Activated naive CD8-positive, alpha-beta T cell treated with anti-CD3 and anti-CD28 coated beads, Interleukin-2, amount 50 U/mL, for 16 hours (primary cell): ENCODE measurements at places on chromosomes 13 and 19.

DNA sequence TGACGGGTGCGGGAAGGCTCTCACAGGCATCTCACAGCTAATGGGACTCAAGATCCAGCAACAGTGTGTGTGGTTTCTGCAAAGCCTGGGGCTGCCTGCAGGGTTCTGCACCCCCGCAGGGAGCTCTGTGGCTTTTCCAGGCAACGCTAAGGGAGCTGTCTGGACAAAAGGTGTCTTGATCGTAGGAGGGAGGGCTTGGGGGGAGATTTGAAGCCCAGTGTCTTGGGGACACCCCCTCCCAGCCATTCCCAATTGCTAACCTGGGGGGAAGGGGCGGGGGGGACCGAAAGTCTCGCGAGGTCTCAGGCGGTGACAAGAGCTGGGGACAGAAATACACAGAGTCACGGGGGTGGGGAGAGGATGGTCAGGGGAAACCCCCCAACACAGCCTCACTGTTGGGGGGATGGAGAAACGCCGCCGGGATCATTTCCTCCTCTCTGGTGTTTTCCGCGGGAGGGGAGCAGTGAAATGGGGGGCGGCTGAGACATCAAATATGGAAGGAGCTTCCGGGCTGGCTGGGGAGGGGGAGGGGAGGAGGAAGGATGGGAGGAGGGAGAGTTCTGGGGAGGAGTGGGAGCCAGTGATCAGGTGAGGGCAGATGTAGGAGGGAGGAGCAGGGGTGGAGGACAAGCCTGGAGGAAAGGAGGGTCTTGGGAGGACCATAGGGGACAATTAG lies 13.3 kb downstream of the KCNC3 start:
- DNase-seq = no peak

- no peak for DNase-seq
Observed at GRCh38 chr19:41449865-41450178, 6.9 kb downstream of the ERICH4 start.

GRCh38 chr19:38336638-38337359 lies 1.2 kb downstream of the CATSPERG start:
- peak; percentile 87 for DNase-seq

DNA sequence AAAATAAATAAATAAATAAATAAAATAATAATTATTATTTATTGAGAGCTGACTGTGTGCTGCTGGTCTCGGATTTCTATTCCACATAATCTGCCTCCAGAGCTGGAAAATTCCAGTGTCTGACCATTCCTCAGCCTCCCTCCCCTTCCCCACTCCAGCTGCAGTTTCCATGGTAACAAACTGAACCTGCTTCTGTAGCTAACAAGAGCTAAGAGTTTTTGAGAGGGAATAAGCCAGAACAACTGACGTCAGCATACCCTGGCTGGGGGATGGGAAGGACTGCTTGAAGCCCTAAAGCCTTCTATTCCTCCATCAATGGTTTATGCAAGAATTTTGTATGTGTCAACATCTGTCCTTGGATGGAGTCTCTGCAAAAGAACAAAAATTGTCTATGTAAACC lies 26.0 kb upstream of the PEG3 start:
- no peak for DNase-seq

DNA sequence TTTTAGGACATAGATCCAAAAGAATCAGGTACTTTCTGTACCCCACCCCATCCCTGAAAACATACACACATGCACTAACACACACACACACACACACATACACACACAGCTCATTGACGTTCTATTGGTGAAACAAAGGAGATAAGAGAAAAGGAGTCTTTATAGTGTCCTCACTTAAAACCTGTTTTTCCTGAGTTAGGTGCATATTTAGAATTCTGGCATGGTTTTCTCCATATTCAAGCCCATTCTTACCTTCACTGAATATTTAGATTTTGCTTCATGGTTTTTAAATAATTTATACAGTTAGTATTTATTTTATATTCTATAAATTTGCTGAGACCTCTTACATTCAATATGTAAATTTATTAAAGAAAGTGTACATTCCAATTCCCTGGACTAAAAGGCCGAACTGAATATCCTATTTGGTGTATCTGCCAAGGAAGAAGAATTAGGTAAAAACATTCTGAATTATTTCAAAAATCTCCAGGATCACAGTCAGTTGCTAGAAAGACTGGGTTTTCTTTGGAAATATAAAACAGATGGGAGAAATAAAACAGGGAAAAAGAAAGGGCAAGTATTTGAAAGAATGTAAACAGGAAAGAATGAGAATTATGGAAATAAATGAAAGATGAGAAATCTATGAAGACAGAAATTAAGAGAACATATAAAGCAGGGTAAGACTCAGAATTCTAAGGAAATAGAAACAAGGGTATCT lies 556.2 kb downstream of the KCTD12 start:
- DNase-seq = no peak

- DNase-seq = no peak
Observed at GRCh38 chr19:18287836-18288772, 6.7 kb upstream of the JUND start.

GRCh38 chr13:38602266-38602665 lies 84.6 kb upstream of the FREM2 start:
- no peak for DNase-seq

GRCh38 chr13:79779761-79780160 lies 298.8 kb downstream of the NDFIP2 start:
- no peak for DNase-seq

- DNase-seq = no peak
Observed at GRCh38 chr13:52780611-52781010, 41.0 kb upstream of the CNMD start.

- DNase-seq = no peak
Observed at GRCh38 chr13:105363261-105364190, 1171.9 kb downstream of the EFNB2 start.

GRCh38 chr13:31179754-31180153 lies 18.1 kb upstream of the HSPH1 start:
- no peak for DNase-seq

GRCh38 chr19:1105008-1105872 lies 1.4 kb downstream of the GPX4 start:
- DNase-seq = no peak

- DNase-seq = no peak
Observed at GRCh38 chr13:20159646-20160305, 1.1 kb downstream of the GJA3 start.

GRCh38 chr19:7823686-7824301 lies 6.2 kb upstream of the EVI5L start:
- no peak for DNase-seq

DNA sequence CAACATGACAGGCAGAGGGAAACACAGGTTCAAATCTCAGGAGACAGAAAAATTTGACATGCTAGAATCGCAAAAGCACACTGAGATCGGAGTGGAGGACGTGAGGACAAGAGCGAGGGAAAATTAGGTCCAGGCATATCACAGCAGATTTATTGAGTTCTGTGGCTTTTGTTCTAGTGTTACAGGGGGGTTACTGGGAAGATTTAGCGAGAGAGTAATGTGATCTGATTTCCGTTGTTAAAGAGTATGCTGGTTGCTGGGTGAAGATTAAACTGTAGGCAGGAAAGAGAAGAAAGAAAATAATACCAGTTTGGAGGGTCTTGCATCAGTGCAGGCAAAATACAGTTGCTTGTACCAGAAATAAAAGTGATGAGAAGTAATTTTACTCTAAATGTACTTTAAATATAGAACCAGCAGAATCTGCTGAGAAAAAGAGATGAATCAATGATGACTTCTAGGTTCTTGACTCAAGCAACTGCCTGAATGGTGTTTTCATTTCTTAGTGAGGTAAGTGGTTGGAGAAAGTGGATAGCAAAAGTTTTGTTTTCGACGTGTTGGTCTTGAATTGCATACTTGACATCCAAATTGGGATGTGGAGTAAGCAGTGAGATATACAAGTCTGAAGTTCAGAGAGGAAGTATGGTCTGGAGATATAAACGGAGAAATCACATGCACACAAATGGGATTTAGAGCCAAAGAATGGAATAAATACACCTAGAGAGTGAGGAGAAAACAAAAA lies 35.7 kb downstream of the UFM1 start:
- DNase-seq = no peak

DNA sequence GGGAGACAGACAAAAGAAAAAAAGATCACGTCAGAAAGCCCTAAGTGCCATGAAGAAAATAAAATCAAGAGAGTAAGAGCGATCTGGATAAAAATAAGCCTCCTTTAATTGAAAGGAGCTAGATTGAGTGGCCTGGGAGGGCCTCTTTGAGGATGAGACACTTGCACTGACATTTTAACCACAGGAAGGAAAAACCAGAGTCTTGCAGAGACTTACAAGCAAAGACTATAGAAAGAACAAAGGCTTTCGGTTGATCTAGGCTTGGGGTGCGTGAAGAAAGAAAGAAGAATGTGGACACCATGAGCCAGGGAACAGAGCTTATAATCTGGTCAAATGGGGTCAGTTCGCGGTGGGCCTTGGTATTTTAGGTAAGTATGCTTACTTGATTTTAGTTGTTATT lies 342.7 kb downstream of the COG6 start:
- DNase-seq = no peak

DNA sequence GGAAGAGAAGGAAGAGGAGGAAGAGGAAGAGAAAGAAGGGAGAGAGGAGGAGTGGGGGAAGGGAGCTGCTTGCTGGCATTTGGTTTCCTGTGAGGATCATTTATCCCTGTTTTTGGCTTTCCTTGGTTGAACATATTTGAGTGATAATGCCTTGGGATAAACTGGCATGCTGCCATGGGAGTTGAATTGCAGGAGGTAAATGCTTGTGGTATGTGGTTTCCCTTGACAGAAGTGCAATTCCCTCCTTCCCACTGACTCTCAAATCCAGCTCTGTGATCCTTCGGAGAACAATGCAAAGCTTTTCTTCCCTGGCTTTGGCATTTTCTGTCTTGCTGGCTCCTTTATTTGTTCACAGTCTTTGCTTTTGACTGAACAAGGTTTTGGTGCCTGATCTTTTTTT lies 27.2 kb upstream of the CBY2 start:
- no peak for DNase-seq

- no peak for DNase-seq
Observed at GRCh38 chr19:9073806-9074205, 13.1 kb upstream of the OR1M1 start.

GRCh38 chr19:2779121-2779740 lies 3.8 kb downstream of the SGTA start:
- no peak for DNase-seq

GRCh38 chr19:17234911-17235299 lies 8.9 kb downstream of the OCEL1 start:
- DNase-seq = peak; percentile 40

DNA sequence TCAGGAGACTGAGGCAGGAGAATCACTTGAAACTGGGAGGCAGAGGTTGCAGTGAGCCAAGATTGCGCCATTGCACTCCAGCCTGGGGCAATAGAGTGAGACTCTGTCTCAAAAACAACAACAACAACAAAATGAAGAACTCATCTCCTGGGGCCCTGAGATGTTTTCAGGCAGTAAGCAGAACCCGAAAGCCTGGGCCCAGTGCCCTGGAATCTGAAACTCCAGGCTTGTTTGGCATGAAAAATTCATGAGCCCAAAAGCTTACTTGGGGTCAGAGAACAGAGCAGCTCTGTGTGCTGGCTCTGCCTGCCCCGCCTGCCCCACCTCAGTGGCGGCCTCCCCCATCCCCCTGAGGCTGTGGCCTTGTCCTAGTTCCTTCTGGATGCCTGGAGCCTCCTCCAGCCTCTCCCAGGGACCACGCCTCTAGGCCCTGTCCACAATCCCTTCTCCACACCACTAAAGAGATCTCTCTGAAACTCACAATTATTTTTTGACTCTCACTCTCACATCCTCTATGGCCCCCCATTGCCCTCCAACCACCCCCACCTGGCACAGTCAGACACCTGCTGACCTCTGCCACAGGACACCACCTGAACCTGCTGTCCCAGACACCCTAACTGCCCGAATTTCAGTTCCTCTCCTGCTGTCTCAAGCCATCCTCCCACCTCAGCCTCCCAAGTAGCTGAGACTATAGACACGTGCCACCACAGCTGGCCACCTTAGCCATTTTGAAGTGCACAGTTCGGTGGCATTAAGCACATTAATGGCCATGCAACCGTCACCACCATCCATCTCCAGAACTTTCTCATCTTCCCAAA lies 6.9 kb upstream of the AP1M2 start:
- DNase-seq = no peak

GRCh38 chr13:113105921-113106452 lies 396 bp downstream of the F7 start:
- DNase-seq = no peak

DNA sequence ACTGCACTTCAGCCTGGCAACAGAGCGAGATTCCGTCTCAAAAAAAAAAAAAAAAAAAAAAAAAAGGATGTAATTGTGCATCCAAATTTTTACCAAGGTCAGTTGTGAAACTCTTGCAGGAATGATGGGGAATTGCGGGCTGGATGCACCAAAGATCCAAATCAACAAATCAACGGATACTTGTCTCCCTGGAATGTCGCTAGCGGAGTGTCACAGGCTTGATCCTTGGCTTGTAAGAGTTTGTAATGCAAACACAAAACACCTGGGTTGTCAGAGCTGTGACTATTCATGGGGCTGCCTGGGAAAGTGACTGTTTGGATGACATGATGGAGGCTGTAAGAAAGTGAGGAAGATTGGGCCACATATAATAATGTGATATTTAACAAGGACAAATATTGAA lies 4.2 kb downstream of the KANK3 start:
- no peak for DNase-seq

DNA sequence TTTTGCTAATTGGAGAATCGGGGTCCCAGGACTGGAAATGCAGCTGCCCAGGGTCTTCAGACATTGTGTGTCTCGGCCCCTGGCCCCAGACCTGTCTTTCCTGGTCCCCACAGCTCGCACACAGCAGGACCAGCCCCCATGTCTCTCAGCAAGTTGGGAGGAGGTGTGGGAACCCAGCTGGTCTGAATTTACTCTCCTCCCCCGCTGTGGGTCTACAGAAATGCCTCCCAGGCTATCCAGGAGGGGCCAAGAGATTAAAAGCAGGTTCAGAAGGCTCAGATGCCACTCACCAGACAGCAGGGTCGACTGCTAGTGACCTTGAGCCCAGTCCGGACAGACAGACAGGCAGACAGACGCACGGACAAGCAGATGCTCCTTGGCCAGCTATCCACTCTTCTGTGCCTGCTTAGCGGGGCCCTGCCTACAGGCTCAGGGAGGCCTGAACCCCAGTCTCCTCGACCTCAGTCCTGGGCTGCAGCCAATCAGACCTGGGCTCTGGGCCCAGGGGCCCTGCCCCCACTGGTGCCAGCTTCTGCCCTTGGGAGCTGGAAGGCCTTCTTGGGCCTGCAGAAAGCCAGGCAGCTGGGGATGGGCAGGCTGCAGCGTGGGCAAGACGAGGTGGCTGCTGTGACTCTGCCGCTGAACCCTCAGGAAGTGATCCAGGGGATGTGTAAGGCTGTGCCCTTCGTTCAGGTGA lies at the start of gene DAND5:
DAND5 (plus strand) TSS at position 285 of the 697 bp plus-strand sequence; CDS start at position 370, 85 bp downstream.
- DNase-seq = no peak

- DNase-seq = no peak
Observed at GRCh38 chr13:35747594-35747993, 271.1 kb upstream of the MAB21L1 start.

- DNase-seq = no peak
Observed at GRCh38 chr19:17324357-17325114, 10.1 kb downstream of the ANO8 start.

GRCh38 chr13:68666774-68667397 lies 1436.8 kb upstream of the PCDH9 start:
- DNase-seq = no peak

GRCh38 chr13:110232142-110232541 lies 74.8 kb downstream of the COL4A1 start:
- no peak for DNase-seq

- DNase-seq = no peak
Observed at GRCh38 chr19:57047743-57048142, 72.0 kb upstream of the USP29 start.

- no peak for DNase-seq
Observed at GRCh38 chr13:106597186-106597585, 29.2 kb upstream of the ARGLU1 start.
